Stimulated activated CD8-positive, alpha-beta memory T cell treated with anti-CD3 and anti-CD28 coated beads, Interleukin-4, amount 100 ng/mL, for 1 hour (primary cell): ENCODE measurements at places on chromosomes 12 and 14.

DNA sequence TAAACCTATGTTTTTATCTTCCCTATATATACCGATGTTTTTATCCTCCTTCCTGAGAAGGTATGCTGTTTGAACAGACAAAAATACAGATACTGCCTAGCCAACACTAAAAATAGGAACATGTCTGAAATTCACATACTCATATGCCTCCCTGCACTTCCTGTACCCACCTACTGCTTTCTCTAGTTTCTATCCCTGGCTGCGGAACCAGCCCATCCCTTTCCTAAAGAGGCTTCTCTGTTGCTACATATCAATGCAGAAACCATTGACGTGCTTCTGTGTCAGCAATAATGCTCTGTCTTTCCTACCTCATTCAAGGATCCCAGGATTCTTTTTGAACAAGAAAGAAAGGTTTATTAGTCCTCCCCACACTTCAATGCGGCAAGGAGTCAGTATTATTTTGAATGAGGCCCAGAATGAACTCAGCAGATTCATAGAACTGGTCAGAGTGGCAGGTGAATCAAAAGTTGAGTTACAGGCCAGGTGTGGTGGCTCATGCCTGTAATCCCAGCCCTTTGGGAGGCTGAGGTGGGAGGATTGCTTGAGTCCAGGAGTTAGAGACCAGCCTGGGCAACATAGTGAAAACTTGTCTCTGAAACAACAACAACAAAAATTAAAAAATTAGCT lies 67.8 kb upstream of the NAP1L1 start:
- no peak for DNase-seq

- DNase-seq = no peak
Measured at GRCh38 chr12:57012600-57013465, 3.5 kb downstream of the TAC3 start.

DNA sequence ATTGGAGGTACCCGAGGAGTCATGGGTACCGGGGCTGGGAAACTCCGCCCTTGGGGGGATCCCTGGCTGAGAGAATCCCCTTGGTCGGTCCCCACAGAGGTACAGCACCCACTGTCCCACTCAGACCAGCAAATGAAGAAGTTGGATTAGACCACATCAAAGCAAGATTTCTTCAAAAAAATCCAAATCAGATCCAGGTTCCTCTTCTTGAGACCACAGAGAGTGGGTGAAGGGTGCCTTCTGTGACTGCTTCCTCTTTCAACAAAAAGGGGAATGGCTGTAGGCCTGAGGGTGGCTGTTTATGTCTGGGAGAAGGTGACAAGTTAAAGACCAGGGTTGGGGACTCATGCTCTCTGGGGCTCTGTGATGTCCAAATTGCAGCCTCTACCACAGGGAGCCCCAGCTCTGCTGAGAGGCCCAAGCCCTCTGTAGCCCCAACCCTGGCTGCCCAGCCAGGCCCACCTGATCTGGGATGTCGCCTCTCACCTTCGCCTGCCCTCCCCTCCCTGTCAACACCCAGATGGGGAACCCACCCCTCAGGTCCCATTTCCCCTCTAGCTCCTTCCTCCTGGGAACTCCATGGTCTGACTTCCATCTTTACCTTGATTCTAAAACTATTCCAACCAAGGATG lies 50.9 kb downstream of the ZFP36L1 start:
- no peak for DNase-seq

GRCh38 chr14:87994974-87995373 lies 2.0 kb upstream of the GALC start:
- DNase-seq = no peak

DNA sequence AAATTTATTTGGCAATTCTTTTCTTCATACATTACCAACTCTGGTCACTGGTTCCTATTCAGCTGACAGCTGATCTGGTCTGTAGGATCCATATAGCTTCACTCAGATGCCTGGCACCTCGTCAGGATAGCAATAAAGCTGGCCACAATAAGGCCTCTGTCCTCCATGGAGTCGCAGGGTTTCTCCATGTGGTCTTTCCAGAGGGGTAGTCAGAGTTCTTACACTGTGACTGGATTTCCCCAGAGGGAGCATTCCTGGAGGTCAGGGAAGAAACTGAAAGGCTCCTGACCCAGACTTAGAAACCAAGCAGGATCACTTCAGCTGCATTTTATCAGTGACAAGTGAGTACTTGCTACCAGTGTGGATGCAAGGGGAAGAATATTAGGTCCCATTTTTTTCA lies 34.9 kb upstream of the SIX1 start:
- no peak for DNase-seq

DNA sequence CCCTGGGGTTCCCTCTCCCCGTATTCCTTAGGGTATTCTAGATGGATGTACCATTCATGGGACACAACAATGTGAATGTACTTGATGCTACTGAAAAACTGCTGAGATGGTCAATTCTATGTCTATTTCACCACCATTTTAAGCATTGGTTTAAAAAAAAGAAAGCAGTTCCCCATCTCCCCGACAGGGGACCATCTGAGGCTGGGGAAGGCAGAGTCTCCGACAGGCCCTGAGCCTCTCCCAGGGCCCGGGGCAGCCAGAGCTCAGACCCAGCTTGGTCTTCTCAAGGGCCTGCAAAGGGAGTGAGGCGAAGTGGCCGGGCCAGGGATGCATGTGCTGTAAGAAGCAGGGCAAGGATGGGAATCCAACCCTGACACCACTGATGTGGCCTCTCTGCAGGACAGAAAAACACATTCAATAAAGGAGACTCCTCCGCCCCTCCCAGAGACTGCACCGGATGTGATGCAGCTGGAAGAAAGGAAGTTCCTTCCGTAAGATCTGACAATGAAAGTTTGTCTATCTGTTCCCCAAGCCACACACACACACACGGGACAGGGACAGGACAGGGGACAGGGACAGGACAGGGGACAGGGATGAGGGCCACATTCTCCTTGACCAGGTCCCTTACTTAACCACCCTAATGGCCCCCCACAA lies 234.1 kb downstream of the BCL11B start:
- DNase-seq = no peak

DNA sequence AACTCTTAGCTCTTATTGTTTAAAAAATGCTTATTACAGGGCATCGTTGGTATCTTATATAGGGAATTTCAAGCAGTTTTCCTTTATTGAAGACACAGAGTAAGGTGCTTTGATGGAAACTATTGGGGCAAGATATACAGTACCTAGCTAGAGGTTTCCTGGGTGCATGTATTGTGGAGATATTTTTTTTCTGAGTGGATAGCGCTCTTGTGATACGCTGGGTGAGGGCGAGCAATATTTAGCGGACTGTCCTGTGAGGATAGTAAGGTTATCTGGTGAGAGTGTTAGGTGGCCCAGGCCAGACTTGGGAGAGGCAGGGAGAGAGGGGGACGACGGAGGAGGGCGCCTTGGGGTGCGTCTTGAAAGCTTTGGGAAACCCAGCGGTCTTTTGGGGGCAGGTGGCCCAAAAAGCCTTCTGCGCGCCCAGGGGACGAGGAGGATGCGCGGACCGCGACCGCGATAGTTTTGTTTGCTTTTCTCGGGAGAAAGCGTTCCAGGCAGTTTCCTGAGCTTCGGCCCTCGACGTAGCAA lies 596 bp upstream of the BICD1 start:
- DNase-seq = no peak

- DNase-seq = no peak
Measured at GRCh38 chr14:70000601-70001000, 121.4 kb downstream of the SMOC1 start.

- no peak for DNase-seq
Measured at GRCh38 chr12:93902736-93903562, 225.8 kb downstream of the CRADD start.

DNA sequence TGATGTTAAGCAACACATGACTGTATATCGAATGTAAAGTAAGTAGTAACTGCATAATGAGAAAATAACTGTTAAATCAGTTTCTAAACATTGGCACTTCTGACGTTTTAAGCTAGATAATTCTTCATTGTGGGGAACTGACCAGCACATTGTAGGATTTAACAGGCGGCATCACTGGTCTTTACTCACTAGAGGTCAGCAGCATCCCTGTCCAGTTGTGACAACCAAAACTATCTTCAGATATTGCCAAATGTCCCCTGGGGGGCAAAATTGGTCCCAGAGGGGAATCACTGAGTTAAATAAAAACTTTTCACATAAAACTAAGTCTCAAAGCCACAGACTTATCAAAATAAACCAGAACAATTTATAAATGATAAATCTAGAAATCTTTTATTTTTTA lies 65.3 kb downstream of the BLTP3B start:
- no peak for DNase-seq

DNA sequence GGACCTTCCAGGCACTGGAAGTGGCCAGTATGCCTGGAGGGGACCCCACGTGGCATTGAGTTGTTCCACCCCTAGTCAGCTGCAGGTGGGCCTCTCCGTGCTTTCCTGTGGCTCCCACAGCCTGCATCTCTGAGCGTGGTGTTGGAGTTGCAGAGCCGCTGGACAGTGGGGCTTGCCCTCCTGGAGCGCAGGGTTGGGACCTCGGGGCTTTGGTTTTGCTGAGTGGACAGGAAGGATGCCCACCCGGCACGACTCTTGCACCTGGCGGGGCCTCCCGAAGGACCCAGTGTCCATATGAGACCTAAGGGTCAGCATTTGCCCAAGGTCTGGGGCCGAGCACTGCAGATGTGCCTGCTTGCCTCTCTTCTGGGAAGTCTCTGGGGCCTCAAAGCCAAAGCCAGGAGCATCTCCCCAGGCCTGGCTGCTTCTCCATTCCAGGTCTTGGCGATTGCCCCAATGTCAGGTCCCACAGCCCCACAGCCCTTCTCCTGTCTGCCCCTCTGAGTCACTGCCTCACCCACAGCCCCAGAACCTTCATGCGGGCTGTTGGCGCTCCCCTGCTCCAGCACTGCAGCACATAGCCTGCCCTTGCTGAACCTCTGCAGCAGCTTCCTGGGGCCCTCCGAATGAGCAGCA lies 1.5 kb downstream of the PACS2 start:
- no peak for DNase-seq

DNA sequence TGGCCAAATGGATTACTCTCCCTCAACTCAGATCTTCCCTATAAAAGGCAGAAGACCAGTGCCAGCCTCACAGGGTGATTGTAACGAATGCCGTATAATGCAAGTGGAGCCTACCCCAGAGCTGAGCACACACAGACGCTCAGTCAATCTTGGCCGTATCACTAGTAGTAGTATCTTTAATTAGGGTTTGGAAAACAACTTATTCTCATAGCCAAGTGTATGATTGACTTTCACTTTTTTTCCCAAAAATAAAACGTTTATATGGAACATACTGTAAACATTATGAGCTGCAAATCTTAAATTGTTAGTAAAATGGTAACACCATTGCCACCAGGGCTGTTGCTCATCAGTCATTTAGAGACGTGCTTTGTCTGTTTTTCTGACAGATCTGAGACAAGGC lies 30.4 kb downstream of the PLEKHG7 start:
- DNase-seq = no peak

DNA sequence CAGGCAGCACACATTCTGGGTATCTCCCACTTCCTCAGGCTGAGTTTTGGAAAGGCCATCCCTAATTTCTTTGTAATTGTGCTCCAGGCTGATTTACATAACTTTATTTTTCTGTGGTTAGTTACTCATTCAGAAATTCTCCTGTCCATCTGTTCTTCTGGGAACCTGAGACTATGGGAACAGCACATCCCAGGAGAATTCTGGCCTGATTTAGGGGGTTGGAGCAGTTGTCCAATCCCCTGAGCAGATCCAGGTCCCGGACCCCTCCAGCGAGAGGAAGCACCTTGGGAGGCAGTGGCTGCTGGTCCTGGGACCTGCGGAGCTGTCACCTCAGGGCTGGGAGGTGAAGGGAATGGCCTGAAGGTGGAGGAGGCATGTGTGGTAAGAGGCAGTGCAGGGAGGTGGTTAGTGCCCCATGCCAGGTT lies 40.4 kb downstream of the TSPAN9 start:
- DNase-seq = no peak

GRCh38 chr14:63224196-63224595 lies 20.0 kb downstream of the RHOJ start:
- DNase-seq = no peak
